ENCODE measurements at places on chromosomes 1 and 21.

GRCh38 chr1:205235951-205236350 lies 8.2 kb downstream of the TMCC2 start:
- no peak for DNase-seq

- DNase-seq = no peak
These were observed 30.1 kb downstream of the KCNJ6 start for GRCh38 chr21:37886120-37886519.

- peak; percentile 47 for DNase-seq
These were observed 55.3 kb downstream of the RRAGC start for GRCh38 chr1:38804062-38804886.

DNA sequence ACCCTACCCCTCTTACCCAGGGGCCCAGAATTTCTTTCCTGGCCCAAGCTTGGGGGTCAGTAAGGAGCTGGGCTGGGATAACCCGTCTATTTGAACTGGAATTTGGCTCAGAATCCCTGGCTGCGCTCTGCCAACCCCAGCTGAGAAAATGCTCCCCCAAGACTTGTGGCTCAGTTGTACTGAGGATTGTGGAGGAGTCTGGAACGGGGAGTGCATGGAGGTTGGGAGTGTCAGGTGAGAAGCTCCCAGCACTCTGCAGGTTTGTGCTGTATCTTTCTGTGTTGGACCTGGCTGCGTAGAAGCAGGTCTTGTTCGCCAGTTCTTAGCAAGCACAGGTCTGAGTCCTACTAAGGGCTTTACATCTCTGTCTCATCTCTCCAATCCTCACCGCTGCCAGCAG lies 1.6 kb downstream of the TCEA3 start:
- peak; percentile 40 for DNase-seq

- DNase-seq = no peak
These were observed 18.0 kb downstream of the OMA1 start for GRCh38 chr1:58528518-58528917.

DNA sequence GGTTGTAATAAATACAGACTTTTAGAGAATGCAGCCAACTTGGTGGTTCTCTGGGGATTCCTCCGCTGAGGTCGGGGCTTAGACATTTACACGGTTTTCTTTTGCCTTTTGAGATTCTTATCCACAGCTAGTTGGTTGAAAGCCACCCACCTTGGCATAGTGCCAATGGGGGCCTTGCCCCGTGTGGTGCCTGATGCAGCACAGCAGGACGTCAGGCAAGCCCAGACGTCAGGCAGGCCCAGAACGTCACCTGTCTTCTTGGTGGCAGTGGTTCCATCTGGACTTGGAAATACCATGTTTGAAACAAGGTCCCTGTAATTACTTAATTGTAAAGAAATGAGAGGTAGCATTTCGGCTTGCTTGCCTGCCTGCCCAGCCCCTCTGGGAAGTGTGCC lies 78.5 kb downstream of the GALNT2 start:
- no peak for DNase-seq

DNA sequence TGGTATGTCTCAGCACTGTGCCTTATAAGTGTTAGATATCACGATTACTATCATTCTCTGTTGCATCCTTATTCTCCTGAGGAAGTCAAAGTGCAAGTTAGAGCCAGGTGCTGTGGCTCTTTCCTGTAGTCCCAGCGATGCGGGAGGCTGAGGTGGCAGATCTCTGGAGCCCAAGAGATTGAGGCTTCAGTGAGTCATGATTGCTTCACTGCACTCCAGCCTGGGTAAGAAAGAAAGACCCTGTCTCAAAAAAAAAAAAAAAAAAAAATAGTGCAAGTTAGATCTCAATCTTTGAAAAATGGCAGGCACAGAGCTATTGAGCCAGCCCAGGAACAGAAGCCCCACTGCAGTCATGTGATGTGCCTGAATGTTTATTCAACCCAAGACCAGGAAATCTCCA lies 147.8 kb upstream of the POGK start:
- no peak for DNase-seq

DNA sequence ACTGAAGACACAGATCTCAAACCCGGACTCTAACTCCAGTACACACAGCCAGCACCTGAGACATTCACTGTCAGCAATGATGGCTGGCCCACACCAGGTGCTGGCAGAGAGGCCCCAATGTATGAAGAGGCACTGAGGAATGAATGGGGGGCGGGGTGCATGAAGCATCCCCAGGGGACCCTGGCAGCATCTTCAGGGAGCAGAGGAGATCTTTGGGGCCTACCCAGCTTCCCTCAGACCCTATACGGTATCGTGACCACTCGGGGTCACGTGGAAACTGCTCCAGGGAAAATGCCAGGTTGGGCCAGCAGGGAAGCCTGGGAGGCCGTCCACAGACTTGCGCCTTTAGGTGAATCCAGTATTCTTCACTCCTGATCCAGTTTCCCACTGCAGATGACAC lies 84.3 kb downstream of the NPHP4 start:
- no peak for DNase-seq

- no peak for DNase-seq
These were observed 8.1 kb downstream of the DNASE2B start for GRCh38 chr1:84406346-84406861.

GRCh38 chr1:40973912-40974311 lies 5.6 kb upstream of the CTPS1 start:
- no peak for DNase-seq

DNA sequence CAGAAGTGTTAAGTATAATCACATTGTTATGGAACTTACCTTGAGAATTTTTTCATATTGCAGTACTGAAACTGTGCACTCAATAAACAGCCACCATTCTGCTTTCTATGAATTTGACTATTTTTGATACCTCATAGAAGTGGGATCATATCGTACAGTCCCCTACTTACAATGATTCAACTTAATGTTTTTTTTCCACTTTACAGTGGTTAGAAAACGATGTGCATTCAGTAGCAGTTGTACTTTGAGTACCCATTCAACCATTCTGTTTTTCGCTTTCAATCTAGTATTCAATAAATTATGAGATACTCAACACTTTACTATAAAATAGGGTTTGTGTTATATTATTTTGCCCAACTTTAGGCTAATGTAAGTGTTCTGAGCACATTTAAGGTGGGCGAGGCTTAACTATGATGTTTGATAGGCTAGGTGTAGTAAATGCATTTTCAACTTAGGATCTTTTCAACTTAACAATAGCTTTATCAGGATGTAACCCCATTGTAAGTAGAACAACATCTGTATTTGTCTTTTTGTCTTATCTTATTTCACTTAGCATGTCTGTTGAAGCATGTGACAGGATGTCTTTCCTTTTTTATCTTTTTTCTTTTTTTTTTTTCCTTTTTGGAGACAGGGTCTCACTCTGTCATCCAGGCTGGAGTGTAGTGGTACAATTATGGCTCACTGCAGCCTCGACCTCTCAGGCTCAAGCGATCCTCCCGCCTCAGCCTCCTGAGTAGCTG lies 42.4 kb upstream of the KCNQ4 start:
- no peak for DNase-seq

DNA sequence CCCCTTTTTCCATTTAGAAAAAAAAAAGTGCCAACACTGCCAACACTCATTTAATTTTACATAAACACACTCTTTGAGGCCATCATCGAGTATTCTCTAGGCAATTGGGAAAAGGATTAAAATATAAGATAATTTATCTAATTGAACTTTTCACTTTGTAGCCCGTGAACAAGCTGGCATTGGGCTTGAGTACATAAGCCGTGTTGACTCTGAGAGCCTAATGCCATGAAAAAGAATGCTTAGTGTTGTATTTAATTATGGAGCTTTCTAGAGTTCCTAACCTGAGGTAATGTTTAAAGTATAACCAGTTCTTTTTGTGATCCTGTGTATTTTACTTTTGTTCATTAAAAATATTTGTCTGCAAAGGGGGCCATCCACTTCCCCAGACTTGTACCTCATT lies 193.8 kb downstream of the LYPLAL1 start:
- no peak for DNase-seq

DNA sequence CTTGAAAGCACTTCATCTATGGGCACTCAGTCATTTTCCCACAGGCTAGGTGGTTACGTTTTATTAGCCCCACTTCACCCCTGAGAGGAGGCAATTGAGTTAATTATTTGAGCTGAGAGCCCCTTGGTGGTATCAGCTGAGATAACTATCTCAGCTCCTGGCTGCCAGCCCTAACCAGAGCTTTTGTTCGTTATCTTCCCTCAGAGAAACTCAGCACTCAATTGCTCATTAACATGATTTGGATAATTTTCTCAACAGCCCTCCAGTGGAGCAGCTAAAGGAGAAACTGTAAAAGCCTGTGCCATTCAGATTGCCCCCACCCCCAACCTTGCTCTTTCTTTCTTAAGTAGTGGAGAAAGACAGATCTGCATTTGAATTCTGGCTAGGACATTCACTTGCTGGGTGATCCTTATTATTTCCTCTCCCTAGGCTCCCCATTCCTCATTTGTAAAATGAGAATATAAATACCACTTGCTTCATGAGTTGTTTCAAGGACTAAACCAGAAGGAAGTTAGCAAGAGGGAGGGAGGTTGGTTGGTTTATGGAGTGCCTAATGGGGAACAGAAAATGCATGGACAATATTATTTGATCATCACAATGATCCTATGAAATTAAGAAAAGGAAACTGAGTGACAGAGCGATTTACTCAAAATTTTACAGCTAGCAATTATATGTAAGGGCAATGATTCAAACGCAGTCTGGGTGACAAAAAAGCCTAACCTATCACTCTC lies 218.7 kb upstream of the FGGY start:
- DNase-seq = peak; percentile 58

- no peak for DNase-seq
These were observed 9.4 kb downstream of the HSPG2 start for GRCh38 chr1:21927533-21928237.

- peak; percentile 82 for DNase-seq
These were observed 20.6 kb upstream of the TBX15 start for GRCh38 chr1:119008483-119009311.

GRCh38 chr1:30971496-30971895 lies 62.9 kb upstream of the SDC3 start:
- DNase-seq = no peak

- DNase-seq = no peak
These were observed 49.8 kb downstream of the SLC16A1 start for GRCh38 chr1:112906150-112906698.

GRCh38 chr21:45470773-45471524 lies 66.0 kb downstream of the COL18A1 start:
- DNase-seq = no peak

GRCh38 chr1:202252271-202252670 lies 58.7 kb downstream of the LGR6 start:
- no peak for DNase-seq

DNA sequence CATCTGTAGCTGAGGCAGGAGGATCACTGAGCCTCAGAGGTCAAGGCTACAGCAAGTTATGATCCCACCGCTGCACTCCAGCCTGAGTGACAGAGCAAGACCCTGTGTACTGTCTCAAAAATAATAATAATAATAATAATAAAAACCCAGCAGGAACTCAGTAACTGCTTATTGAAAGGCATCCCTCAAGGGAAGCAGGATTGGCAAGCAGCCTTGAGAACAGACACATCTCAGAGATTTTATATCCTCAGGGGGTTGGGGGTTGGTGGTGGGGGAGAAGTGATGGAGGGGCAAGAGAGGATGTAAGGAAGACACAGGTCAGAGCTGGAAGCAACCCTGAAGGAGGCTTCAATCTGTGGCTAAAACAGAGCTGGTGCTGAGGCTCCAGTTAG lies 29.6 kb downstream of the GNB1 start:
- DNase-seq = no peak

DNA sequence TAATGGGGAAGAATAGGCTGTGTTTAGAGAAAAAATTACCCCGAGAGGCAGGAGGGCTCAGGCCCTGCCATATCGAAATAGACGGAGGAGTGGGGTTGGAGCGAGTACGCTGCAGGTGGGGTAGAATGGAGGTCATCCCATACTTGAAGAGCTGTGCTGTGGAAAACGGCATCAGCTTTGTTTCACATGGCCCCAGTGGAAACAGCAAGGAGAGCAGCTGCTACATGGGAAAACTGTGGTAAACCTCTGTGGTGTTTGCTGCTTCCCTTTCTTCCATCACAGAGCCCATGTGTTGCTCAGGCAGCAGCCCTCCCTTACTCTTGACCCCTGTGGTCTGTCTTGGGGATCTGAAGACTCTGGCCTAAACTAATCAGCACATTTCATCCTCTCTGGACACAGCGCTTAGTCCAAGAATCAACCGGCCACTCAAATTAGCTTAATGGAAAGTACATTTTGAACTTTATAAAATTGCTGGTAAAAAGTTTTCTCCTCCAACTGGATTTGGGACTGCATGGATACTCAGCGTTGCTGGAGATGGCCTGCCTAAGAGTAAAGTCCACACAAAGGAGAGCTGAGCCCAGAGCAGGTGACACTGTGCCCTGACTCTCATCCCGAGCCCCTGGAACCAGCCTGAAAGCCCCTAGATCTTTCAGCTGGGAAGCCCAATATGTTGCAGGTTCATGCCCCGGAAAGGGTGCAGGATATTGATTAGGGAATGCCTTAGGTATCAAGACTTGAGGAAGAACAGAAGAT lies 127.1 kb upstream of the GADD45A start:
- no peak for DNase-seq

- no peak for DNase-seq
These were observed 41.9 kb downstream of the NEK2 start for GRCh38 chr1:211633524-211633846.

GRCh38 chr1:17632541-17633184 lies 93.2 kb downstream of the ARHGEF10L start:
- DNase-seq = no peak

DNA sequence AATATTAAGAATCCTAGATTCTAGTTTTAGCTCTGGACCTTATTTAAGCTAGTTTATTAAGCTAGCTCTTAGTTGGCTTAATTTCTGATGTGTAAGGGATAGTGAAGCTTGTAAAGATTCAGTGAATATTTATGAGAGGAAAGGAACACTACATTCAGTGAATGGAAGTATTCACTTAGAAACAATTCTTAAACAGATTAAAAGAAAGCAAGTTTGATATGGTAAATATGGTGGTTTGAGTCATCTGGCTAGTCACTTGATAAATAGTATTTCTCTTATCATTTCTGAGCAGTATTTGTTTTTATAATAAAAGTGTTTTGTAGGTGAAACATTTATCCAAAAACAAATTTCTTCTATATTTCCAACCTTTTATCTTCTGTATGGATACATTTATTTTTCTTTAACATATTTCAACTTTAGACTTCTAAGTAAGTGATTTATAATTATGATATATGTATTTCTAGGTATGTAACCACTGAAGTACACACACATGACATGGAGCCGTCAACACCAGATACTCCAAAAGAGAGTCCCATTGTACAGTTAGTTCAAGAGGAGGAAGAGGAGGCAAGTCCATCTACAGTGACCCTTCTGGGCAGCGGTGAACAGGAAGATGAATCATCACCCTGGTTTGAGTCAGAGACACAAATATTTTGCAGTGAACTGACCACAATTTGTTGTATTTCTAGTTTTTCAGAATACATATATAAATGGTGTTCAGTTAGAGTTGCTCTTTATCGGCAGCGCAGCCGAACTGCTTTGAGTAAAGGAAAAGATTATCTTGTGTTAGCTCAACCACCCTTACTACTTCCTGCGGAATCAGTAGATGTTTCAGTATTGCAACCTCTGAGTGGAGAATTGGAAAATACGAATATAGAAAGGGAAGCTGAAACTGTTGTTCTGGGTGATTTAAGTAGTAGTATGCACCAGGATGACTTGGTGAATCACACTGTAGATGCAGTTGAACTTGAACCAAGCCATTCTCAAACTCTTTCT lies 55.6 kb downstream of the SUCO start:
- DNase-seq = no peak

- no peak for DNase-seq
These were observed 204.3 kb downstream of the FGGY start for GRCh38 chr1:59500950-59501742.

- no peak for DNase-seq
These were observed 20.9 kb downstream of the STYXL2 start for GRCh38 chr1:167114725-167115124.
